ENCODE measurements at places on chromosomes 16 and 17.

- no peak for DNase-seq
Observed at GRCh38 chr17:31583772-31584356, 192.4 kb downstream of the RAB11FIP4 start.

GRCh38 chr16:67483731-67484525 is 581 bp upstream of the AGRP start:
- DNase-seq: no peak

- DNase-seq: no peak
Observed at GRCh38 chr16:86222965-86223551, 287.3 kb upstream of the FOXF1 start.

DNA sequence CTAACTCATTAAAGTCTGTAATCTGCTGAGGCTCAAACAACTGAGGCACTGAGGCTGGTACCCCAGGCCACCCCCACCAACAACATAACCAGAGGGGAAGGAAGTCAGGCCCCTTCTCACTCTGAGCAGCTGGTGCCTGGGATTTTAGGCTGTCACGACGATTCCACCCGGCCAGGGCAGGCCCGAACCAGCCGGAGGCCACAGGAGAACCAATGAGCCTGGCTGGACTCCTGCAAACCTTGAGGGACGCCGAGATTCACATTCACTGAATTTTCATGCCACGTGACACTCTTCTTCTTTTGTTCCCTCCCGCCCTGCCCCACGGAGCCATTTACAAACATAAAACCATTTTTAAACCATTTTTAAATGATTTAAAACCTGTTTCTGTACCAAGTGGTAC is 48.1 kb downstream of the RPH3AL start:
- DNase-seq: no peak

DNA sequence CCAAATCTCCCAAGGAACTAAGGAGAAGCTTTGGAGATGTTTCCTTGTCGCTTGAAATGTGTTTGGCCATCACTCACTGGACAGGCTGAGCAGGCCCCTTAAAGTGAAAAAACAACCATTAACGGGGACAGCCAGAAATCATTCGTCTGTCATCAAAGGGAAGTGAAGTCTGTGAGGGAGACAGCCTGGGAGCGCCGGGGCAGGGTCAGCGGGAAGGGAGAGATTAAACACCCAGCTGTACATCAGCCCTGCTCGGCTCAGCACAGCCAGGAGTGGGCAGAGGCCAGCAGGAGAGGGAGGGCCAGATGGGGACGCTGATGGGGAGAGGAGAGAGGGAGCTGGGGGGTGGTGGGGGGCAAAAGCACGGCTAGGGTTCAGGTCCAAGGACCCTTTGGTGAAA is 105.1 kb downstream of the SDK2 start:
- DNase-seq: no peak

- no peak for DNase-seq
Observed at GRCh38 chr17:42323268-42323773, 35.0 kb downstream of the STAT5A start.

GRCh38 chr16:68592466-68593337 is 52.4 kb upstream of the CDH3 start:
- no peak for DNase-seq

DNA sequence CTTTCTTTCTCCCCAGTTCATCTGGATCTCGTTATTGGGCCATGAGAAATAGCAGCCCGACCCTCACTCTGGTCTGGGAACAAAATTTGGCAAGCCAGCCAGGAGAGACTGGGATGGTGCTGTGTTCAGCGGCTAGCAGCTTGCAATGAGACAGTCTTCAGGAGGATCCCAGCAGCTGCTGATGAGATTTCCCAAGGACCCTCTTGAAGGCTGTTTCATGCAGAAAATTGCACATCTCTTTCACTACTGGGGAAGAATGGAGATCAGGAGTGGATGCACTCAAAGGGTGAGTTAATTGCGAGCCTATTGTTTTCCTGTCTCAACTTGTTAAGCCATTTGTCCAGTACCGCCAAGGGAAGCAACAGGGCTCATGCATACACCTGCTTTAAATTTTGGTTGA is 5.5 kb upstream of the COIL start:
- no peak for DNase-seq

DNA sequence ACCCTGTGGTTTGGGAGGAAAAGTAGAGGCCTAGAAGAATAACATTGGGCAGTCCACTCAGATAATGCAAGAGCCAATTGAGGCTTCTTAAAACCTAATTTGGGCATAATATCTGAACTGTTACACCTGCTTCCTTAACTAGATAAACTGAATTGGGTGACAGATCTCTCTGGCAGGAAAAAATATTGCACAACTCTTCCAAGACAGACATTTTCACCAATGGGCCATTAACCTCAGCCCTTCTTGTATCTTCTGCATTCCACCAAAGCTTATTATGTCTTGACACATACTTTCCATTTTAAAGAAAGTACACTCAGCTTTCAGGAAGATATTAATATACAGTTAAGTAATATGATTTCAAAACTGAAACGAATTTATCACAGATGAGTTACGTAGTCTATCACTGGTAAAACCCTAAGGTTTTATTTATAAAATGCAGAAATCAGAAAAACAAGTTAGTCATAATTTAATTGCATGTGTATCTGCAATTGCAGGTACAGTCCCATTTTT is 79.9 kb upstream of the MON1B start:
- no peak for DNase-seq

DNA sequence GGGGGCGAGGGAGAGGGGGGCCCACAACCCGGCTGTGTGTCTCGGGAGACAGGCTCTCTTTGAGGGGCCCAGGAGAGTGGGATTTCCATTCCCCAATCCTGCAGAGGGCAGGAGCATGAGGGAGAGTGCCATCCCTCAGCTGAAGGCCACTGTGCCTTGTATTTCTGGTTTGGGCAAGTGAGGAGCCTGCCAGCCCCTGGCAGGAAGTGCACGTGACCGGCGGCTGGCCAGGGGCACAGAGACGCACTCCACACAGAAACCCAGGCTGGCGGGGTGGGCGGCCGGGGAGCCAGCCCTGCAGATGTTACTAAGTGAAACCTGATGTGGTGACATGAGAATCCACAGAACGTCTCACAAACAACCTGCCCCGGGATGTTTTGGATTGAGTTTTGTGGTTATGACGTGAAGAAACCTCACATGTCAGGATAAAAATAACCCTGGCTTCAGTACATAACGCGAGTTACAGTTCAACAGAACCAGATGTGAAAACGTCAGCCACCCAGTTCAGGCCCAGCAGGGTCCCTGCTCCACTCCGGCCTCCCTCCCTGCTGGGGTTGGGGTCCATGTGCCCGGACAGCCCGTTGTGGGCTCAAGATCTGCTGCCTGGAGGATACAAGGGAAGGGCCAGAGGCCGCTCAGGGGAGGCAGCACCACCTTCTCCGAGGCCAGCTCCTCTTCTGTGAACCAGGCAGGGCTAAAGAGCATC is 51.7 kb upstream of the MTSS2 start:
- DNase-seq: no peak

GRCh38 chr17:32102646-32103186 is 39.6 kb upstream of the RHOT1 start:
- no peak for DNase-seq

GRCh38 chr16:4924593-4925292 is 12.2 kb downstream of the PPL start:
- no peak for DNase-seq

DNA sequence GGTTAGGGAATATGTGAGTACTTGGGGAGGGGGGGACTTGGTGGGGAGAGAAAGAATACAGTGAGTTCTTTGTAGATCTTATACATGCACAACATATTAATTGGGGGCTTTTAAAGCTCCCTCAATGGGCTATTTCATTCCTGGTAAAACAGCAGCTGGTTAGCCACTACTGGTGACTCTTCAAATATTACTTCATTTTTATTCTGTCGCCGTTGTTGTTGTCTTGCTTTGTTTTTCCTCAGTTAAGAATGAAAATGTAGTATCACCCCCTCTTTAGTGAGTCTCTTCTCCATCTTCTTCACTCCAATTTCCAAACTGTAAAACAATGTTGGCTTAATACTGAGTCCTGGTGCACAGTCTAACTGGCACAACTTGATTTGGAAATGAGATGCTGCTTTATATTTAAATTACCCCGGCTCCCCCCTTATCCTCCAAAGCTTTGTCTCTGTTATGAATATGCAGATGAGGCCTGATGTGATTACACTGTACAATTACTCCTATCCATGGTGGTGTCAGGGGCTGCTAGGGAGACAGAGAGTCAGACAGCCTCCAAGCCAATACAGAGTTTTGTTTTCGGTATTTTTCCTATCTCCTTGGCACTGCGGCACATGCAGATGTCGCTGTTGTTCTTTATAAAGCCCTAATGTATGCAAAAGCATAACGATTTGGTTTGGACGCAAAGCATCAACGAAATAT is 256.9 kb upstream of the PMFBP1 start:
- DNase-seq: no peak

DNA sequence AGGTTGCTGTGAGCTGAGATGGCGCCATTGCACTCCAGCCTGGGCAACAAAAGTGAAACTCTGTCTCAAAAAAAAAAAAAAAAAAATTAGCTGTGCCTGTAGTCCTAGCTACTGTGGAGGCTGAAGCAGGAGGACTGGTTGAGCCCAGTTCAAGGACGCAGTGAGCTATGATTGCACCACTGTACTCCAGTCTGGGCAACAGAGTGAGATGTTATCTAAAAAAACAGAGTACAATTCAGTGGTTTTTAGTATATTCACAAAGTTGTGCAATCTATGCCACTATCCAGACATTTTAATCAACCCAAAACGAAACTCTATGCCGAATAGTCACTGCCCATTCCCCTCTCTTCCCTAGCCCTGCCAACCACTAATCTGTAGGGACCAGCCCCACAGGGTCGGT is 25.1 kb downstream of the C16orf54 start:
- no peak for DNase-seq

DNA sequence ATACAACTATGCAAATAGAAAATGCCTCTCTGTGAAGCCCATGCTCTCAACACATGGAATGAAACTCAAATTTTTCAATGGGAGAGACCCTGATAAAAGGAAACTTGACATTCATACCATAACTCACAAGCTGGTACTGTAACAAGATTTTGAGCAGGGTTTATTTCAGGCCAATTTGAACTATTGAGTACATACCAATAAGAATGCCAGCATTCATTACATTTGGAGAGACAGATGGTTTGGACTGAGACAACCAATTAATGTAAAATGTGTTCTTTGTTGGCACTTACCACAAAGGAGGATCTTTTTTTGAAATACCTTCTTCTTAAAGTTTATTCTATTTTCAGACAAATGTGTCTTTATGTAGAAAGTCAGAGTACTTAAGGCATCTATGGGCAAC is 1357.0 kb upstream of the GOT2 start:
- DNase-seq: no peak

GRCh38 chr16:75394941-75395340 is 38.4 kb downstream of the CFDP1 start:
- no peak for DNase-seq

DNA sequence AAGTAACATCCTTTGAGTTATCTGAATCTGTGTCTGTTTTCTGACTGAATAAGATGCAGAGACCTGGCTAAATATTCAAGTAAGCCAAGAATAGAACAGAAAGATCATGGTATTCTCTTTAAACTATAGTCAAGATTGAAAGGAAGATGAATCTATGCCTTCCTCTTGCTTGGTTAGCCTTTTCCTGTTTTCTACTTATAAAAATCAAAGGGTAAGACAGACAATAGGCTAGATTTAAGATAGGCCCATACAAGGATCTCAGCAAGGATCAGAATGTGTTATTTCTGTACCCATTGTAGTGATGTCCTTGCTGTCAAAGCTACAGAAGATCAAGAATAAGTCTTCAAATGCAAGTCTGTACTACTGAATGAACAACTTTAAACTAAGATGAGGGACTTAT is 7.0 kb upstream of the CDR2 start:
- DNase-seq: no peak

- no peak for DNase-seq
Observed at GRCh38 chr16:10992797-10993196, 48.4 kb downstream of the CLEC16A start.

DNA sequence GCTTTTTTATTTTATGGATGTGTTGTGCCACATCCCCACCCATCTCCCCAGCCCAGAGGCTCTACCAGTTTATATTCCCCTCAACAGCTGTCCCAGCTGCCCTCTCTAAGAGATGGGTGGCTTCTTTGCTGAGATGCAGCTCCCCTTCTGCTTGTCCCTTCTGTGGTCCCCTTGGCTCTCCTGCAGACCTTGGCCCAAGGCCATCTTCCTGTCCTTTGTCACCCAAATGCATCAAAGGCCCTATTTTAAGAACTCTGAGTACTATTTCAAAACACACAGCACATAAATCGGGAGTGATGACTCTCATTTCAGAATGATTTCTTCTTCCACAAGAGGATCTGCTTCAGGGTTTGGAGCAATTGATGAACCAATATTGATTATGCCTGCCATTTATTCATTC is 85.3 kb downstream of the SPACA3 start:
- no peak for DNase-seq

DNA sequence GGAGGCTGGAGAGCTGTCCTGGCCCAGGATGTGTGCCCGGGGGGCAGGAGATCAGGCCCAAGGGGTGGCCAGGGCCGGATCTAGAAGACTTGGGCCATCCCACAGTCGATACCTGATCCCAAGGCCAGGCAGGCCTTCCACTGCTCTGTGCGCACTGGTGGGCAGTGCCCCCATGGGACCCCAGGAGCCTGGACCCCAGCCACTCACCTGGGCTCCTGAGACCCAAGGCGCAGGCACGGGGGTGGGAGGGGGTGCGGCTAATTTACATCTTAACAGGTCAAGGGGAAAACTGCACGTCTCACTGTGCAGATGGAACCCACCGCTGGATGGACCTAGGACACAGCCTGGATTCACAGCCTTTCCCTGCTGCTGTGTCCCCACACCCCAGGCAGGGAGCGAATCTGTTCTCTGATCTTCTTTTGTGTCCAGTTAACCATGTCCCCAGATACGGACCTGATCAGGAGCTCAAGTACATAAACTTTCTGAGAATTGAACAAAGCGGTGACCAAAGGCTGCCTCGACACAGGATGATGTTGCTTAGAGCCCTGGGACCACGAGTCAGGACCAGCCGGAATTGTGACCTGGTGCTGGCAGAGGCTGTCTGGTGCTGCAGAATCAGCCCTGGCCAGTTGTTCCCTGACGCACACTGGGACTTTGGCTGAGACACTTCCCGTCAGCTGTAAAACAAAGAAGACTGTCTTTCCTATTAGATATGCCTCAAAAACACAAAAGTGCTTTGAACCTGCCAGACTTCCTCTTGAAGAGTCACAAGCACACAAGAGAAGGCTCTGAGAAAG is 60.6 kb downstream of the TNFRSF13B start:
- no peak for DNase-seq

DNA sequence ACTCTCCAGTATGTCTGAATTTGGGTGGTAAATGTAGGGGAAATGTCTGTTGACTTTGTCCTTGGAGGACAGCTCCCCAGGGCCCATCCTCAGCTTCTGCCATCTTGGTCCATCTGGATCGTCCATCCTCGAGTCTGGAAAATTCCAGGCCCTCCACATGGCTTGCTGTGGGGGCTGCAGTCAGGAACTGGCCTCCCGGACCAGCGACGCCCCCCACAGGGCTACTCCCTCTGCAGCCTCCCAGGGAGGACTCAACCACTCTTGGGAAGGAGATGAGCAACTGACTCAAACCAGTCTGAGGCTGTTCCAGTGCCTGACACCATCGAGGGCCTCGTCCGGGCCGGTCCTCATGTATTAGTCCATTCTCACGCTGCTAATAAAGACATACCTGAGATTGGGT is 5.5 kb upstream of the ZG16B start:
- DNase-seq: no peak

- no peak for DNase-seq
Observed at GRCh38 chr17:68734931-68735330, 133.8 kb upstream of the FAM20A start.

All from anterior cingulate cortex (tissue), 58 donors.